Hematopoietic multipotent progenitor cell treated with erythropoietin and hydrocortisone succinate and interleukin-3 and kit ligand, for 8 days (in vitro differentiated cells): ENCODE measurements at places on chromosomes 3 and 15.

GRCh38 chr3:72102112-72102616 lies 317.2 kb upstream of the PROK2 start:
- no peak for DNase-seq

DNA sequence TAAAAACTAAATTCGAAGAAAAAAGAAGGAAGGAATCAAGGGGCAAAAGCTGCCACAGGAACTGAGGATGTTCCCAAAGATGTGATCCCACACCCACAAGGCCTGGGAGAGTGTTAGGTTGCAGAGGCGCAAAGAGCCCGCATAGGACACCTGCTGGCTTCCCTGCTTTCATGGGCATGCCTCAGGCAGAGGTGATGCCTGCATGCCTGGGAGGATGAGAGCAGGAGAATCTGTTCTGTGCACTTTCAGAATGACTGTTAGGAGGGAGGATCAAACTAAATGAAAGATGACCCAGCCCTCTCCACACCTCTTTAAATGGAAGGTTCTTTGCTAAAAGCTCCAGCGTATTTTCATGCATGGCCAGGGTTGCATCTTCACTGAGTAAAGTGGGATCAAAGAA lies 162.4 kb downstream of the PLCL2 start:
- DNase-seq, result no peak

GRCh38 chr3:194984066-194984465 lies 286.9 kb downstream of the XXYLT1 start:
- no peak for DNase-seq

GRCh38 chr3:78483090-78483489 lies 1284.7 kb downstream of the ROBO1 start:
- DNase-seq, result no peak

DNA sequence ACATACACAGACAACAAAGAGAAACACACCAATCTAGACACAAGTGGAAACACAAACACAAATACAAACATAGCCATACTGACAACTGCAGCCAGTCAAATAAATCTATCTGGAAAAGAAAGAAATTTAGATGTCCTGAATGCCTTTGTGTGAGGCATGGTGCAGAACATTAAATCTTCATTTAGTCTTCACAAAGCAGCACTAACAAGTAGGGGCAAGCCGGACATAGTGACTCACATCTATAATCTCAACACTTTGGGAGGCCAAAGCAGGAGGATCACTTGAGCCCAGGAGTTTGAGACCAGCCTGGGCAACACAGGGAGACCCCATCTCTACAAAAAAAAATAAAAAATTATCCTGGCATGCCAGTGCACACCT lies 11.7 kb downstream of the MEGF11 start:
- DNase-seq, result no peak

GRCh38 chr3:10549617-10550230 lies 44.3 kb upstream of the ATP2B2 start:
- DNase-seq, result peak; percentile 76

GRCh38 chr3:25899352-25900101 lies 109.6 kb downstream of the OXSM start:
- DNase-seq, result no peak

DNA sequence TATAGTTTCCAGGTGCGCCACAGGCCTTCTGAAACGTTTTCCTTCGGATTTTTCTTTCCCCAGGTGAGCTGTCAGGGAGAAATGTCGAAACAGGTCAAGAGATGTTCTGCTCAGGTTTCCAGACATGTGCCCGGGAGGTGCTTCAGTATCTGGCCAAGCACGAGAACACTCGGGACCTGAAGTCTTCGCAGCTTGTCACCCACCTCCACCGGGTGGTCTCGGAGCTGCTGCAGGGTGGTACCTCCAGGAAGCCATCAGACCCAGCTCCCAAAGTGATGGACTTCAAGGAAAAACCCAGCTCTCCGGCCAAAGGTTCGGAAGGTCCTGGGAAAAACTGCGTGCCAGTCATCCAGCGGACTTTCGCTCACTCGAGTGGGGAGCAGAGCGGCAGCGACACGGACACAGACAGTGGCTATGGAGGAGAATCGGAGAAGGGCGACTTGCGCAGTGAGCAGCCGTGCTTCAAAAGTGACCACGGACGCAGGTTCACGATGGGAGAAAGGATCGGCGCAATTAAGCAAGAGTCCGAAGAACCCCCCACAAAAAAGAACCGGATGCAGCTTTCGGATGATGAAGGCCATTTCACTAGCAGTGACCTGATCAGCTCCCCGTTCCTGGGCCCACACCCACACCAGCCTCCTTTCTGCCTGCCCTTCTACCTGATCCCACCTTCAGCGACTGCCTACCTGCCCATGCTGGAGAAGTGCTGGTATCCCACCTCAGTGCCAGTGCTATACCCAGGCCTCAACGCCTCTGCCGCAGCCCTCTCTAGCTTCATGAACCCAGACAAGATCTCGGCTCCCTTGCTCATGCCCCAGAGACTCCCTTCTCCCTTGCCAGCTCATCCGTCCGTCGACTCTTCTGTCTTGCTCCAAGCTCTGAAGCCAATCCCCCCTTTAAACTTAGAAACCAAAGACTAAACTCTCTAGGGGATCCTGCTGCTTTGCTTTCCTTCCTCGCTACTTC lies 3.8 kb downstream of the BHLHE40 start:
- no peak for DNase-seq

- peak; percentile 80 for DNase-seq
Measured at GRCh38 chr3:52231502-52232278, 6.2 kb upstream of the TLR9 start.

- peak; percentile 48 for DNase-seq
Measured at GRCh38 chr3:145776782-145777408, 384.1 kb downstream of the PLOD2 start.

DNA sequence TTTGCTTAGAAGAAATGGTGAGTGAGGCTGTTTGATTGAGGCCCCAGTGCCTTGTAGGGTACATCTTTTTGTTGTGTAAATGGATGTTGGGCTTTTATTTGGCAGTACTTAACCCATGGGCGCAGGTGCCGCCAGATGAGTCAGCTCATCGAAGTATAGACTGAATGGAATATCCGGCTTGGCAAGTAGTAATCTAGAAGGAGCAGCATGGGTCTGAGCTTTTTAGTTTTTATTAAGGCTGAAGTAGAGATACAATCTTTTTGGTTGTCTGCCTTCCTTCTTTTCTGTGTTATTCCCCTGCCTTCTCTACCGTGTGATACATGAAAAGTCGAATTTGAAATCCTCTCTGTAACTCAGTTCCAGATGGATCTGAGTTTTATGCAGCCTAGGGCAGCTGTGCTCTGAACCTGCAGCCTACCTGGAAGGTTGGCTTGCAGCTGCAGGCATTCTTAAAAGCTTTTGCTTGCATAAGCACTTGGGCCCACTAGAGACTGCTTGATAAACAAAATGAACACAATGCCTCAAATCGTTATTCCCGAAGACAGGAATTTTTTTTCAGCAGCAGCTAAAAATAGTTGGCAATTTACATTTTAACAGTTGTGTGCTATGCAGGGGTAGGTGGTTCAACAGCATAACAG lies 177.5 kb upstream of the CGNL1 start:
- DNase-seq, result no peak

DNA sequence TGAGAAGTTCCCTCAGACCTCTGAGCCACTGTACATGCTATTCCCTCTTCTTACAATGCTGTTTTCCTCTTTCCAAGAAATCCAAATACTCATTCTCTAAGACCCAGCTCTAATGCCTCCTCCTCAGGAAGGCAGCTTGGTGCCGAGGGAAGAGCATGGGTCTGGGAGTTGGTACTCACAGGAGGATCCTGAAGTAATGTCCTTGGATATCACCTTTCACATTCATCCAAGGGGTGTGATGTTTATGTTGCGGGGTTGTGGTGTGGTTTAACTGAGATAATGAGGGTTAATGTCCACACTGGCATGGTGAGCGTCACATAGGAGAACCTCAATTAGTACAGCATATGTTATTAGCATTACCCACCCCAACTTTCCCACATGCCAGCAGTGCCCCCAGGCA lies 31.9 kb downstream of the MYL3 start:
- DNase-seq, result no peak

- DNase-seq, result no peak
Measured at GRCh38 chr3:192940129-192940528, 22.5 kb upstream of the MB21D2 start.

- no peak for DNase-seq
Measured at GRCh38 chr3:185713015-185713414, 111.8 kb downstream of the IGF2BP2 start.

DNA sequence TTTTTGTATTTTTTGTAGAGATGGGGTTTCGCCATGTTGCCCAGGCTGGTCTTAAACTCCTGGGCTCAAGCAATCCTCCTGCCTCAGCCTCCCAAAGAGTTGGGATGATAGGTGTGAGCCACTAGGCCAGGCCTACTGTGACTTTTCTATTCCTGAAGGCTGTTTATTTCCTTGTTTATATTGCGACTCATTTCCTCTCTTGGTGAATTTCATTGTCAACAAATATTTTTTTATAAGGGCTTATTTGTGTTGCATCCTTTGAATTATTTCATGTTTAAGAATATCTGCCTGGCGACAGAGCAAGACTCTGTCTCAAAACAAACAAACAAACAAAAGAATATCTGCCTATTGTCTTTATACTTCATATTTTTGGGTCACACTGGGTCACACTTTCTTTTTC lies 29.4 kb upstream of the MCCC1 start:
- no peak for DNase-seq

GRCh38 chr15:51680321-51680720 lies 982 bp upstream of the SCG3 start:
- DNase-seq, result no peak

DNA sequence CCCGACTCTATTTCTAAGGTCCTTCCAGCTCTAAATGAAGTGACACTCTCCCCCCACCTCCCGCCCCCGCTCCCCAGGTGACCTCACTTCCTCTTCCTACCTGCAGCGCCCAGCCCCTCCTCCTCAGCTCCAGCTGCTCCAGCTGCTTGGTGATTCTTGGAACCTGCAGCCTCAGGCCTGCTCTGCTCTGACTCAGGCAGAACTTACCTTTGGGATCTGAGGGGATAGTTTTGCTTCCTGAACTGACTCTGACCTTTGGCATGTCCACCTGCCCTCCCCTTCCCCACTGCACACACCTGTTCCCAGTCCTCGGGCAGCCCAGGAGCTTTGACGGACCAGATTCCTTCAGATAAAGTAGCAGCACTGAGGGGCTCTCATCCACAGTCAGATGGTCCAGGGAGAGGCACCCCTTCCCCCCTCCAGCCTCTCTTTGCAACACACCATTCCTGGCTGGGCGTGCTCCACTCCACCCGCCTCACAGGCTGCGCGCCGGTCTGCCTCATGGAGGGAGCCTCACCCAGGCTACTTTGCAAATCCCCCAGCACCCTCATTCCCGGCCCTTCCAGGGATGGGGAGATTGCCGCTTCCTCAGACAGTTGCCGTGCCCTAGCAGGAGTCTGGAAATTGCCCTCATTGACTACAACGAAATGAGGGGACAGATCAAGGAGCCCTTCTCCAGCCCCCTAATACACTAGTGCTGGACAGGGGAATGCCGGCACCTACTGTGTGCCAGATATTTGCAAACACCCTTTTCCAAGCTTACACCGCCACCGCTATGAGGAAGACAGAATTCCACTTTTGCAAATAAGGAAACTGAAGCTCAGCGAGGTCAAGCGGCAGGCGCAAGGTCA lies 692 bp upstream of the C15orf39 start:
- peak; percentile 35 for DNase-seq

DNA sequence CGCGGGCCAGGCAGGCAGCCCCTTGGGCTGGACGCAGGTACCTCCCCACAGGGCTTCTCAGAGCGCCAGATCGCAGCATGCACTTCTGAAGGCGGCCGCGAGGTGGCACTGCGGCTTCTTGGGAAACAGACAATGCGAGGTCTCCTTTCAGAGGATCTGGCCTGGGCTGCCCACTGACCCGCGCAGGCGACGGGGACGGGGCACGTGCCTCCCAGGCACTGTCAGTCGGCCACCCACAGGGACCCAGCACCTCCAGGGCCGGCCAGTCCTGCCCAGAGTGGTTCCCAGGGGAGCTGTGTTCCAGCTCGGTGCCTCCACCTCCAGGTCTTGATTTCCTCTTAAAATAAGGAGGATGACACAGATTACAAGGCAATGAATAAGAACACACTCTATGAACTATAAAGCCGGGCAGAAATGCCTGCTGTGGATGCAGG lies 24.4 kb upstream of the TXNRD3 start:
- peak; percentile 63 for DNase-seq
